Mucosa of gallbladder (tissue), 1 donor: ENCODE measurements at places on chromosomes 1 and 21. TPM values are rescaled to one million over a fixed set of nuclear protein-coding genes. Genes with fewer than 3 reads are reported as not detected.

- peak; percentile 46 for DNase-seq
These were observed at the start of gene HMCN1 for GRCh38 chr1:185733818-185734735. TSS of gene HMCN1 (plus strand) at chr1:185734391. CDS start at chr1:185734780, 389 bp downstream.

The GRIK1 gene
- not detected for total RNA-seq

DNA sequence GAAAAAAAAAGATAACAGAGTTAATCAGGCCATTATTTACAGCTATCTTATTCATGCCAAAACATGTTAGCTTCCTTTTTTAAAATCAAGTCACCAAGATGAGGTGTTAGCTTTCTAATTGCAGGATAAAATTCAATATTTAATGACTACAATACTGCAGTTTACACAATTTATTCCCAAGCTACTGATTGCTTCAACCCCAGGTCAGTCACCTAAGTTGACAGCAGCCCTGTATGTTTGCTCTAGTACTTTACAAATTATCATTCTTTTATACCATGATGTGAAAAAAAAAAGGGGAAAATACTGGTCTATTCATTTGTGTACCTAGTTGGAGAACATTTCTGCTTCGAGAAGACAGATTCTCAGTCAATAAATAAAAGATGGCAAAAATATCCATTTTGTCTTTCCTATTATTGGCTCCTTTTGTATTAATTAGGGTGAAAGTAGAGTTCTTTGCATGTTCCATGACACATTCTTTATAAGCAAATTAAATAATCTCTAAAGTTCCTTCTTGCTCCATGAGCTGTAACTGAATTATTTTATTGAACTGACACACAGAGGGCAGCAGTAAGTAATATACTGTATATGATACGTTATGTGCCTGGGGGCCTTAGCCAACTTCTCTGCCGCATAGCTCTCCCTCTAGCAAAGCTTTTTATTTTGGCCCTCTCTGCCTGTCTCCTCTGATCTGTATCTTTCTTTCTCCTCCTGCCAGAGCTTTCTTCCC lies 48.0 kb downstream of the DIPK1A start:
- no peak for DNase-seq

DNA sequence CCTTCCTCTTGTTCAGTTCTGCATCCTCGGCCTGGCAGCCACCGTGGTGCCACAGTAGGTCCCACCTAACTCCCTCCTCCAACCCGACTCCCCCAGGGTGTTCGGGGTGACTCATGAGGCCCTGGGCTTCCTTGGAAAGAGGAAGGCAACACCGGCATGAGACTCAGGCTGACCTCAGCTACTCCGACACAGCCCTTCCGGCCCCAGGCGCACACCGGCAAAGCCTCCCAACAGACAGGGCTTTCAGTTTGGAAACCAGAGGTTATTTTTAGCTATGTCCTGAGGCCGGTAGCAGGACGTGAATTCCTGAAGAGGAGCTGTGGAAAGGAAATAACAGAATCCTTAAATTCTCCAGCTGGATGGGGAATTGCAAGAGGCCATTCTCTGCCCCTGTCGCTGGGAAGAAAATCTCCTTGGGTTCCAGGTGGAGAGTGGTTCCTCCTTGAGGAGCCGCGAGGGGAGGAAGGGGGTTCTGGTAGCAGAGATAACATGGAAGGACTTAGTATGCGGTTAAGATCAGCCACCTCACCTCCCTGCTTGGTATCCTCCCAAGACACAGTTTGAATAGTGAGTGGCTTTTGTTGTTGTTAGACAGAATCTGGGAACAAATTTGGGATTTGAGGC lies 24.4 kb downstream of the PLXNA2 start:
- no peak for DNase-seq

DNA sequence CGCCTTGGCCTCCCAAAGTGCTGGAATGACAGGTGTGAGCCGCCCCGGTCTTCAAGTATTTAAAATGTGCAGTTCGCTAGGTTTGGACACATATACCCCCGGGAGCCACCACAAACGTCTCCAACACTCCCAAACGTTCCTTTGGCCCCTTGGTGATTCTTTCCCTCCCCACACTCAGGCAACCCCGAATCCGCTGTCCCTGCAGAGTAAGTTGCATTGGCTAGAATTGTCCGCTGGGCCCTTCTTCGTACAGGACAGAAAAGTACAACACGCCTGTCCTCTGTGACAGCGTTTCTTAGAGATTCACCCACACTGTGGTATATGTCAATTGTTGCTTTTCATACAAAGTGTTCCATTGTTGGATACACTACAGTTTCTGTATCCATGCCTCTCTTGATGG lies 3.2 kb upstream of the PERM1 start:
- no peak for DNase-seq

The FAM163A gene
- 5.1 TPM for total RNA-seq

The S100A12 gene
- 0.75 TPM for total RNA-seq

DNA sequence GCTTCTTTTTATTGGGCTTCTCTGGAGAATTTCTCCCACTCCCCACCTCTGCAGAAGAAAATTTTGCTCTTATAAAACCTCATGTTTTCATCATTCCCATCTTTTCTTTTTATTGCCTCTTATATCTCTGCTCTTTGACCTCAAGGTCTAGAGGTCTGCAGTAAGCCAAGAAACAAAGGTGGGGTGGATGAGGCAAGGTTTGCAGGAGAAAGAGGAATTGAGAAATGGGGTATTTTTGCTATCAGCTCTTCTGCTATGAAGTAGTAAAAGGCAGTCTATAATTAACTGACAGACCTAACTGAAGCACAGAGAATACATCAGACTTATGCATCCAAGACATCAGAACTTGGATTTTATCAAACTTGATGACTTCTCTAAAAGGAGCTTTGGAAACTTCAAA lies 22.9 kb downstream of the SYT11 start:
- no peak for DNase-seq

DNA sequence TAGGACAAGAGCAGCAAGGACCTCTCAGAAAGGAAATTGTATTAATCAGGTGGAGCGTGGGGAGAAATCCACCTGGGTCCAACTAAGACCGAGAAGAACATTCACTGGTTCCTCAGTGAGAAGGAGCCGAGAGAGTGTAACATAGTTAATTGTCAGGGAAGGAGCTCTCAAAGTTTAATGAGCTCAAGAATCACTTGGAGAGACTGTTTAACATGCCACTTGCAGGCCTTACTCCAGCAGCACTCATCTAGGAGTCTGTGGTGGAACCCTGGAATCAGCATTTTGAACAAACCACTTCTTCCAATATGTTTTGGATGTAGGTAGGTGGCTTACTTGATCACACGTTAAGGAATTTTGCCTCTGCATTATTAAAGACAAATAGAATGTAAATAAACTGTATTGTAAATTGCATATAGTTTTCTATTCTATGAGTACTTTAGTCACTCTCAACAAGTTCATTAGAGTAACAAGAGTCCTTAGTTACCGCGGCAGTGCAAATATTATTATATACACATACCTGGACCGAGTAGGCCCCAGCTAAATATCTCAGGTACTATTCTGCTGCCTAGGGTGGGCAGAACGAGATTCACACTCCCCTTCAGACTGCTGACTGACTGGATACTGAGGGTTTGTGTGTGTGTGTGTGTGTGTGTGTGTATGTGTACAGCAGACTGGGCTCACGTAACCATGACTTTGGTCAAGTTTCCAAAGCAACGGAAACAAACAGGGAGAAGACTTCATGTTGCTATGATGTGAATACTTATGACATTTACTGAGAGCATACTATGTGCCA lies 203.2 kb upstream of the USP24 start:
- DNase-seq, result no peak

GRCh38 chr1:47181095-47181954 lies 8.5 kb downstream of the PDZK1IP1 start:
- DNase-seq, result no peak

DNA sequence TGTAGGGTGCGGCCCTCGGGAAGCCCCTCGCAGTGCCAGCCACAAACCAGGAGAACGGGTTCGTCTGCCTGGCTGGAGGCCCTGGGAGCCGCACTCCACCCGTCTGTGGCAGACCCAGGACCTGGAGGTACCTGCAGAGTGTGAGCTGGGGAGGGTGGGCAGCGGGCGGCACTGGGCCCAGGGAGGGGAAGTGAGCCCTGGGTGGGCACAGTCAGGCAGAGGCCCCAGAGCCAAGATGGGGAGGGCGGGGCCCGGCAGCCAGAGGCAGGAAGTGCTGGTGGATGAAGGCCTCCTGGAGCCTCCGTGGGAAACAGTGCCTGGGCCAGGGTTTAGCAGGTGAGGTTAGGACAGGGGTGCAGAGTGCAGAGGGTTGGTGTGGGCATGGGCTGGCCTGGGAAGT lies 4.0 kb upstream of the PEX10 start:
- DNase-seq, result no peak

GRCh38 chr1:94301186-94301585 lies 63.8 kb upstream of the ARHGAP29 start:
- DNase-seq, result no peak

The NCMAP gene
- total RNA-seq, result 27.2 TPM

GRCh38 chr1:183090391-183091006 lies 67.3 kb downstream of the LAMC1 start:
- DNase-seq, result peak; percentile 74

DNA sequence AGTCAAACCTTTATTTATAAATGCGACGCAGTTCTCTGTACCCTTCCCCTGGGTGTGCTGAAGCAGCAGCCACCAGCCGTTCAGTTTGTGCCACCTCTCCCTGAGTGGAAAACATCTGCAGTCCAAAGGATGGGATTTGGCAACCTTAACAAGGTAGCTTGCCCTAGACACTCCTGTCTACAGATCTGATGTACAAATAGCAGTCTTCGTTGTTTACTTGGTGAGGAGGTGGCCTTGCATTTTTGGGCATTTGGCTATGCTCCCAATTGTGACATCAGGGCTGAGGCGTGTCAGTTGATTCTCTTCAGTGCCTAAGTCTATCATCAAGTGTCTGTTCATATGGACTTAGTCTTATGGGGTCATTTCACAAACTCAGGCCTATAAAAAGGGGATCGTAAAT lies 59.8 kb downstream of the KDM1A start:
- no peak for DNase-seq

DNA sequence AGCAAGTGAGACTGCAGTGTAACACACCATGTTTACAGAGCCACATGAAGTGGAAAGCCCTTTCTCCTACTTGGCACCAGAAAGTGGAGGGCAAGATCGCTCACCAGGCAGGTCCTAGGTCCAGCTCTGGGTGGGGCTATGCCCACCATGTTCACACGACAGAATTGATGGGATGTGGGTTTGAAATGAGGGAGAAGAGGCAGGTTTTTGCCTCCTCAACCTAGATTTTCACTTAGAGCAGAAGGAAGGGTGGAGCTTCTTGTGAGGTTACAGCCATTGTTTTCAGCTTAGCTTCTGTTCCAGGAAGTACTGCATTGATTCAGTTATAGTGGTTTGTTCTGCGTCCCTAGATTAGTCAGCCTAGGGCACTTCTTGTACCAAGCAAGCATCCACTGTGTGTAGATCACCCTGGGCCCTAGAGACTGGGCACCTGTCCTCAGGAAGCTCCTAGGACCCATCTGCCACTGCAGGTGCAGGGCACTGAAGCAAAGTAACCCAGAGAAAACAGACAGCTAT lies 2.3 kb downstream of the CD53 start:
- no peak for DNase-seq

- DNase-seq, result no peak
These were observed 16.1 kb downstream of the BTG2 start for GRCh38 chr1:203321273-203322052.

- DNase-seq, result no peak
These were observed 2.8 kb downstream of the ARMH1 start for GRCh38 chr1:44677201-44677766.

GRCh38 chr1:1892763-1893120 lies 1.9 kb upstream of the GNB1 start:
- no peak for DNase-seq

DNA sequence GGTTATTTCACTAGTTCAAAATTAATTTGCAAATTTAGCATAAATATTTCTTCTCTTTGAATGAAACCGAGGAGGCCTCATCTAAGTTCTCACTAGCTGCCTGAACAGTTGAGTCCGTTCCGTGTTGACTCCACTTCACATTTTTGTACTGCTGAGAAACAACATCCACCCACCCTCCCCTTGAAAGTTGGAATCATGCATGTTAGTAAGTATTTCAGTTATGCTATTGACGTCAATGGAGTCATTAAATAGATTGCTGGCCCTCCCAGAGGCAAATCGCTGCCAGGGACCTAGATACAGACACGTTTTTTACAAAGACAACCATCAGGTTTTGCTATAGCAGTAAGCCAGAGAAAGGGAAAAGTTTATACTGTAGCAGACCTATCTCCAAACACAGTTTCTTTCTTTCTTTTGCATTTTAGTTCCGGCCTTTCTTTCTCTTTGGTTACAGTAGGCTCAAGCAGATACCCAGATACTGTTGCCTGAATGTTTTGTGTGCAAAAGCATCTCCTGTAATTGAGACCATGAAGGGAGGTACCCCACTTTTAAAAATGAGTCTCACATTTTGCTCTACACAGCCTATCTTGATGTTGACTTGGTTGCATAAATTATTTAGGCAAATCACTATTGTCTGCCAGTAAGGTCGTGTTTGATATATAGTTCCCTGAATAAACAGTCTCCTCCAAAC lies 262.6 kb upstream of the SGIP1 start:
- peak; percentile 83 for DNase-seq

The C1QC gene
- total RNA-seq, result 217 TPM

The CDK18 gene
- 76.4 TPM for total RNA-seq

DNA sequence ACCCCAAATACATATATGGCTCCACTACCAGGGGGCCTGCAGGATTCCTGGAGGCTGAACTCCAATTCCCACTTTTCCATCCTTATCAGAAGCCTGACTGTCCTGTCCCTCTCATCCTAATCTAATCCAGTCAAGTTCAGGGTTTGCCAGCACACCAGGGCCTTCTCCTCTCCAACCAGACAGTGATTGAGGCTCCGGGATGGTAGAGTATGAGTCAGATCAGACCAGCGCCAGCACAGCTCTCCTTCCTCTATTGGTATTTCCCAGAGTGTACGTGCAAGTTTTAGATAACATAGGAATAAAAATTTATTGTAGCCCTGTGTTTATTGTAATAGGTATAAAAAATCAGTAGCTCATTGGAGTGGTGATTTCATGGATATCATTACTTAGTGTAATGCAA lies 24.5 kb upstream of the RCSD1 start:
- no peak for DNase-seq

- DNase-seq, result peak; percentile 26
These were observed 125.4 kb upstream of the TMEM51 start for GRCh38 chr1:15028102-15028501.

GRCh38 chr21:21713651-21714180 lies 715.5 kb downstream of the NCAM2 start:
- no peak for DNase-seq

The NIPAL3 gene
- 57.4 TPM for total RNA-seq
